Activated T-cell treated with anti-CD3 and anti-CD28 coated beads for 48 hours (primary cell): ENCODE measurements at places on chromosomes 2 and 18.
A peak's percentile ranks its signal among the peaks of the same experiment; 100 is the strongest.

DNA sequence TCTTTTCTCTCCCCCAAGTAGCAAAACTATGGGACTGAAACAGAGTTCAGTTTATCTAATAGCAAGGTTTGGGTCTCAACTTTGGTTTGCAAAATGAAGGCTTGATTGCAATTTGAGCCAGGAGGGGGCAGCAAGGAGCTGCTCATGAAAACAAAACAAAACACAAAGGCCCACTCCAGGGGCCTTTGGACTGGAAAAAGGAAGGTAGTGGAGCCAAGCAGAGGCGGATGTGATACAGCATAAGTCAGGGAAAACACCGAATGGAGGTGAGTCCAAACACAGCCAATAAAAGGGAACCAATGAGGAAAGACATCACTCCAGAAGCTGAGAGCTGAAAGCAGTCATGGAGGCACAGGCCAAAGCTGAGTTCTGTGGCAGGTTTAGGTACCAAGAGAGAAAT is 799.7 kb upstream of the ACVR2A start:
- DNase-seq = peak; percentile 23

- DNase-seq = no peak
These were observed 98.6 kb downstream of the ACTR2 start for GRCh38 chr2:65326276-65326675.

- no peak for DNase-seq
These were observed 295.7 kb downstream of the XIRP2 start for GRCh38 chr2:167183931-167184330.

DNA sequence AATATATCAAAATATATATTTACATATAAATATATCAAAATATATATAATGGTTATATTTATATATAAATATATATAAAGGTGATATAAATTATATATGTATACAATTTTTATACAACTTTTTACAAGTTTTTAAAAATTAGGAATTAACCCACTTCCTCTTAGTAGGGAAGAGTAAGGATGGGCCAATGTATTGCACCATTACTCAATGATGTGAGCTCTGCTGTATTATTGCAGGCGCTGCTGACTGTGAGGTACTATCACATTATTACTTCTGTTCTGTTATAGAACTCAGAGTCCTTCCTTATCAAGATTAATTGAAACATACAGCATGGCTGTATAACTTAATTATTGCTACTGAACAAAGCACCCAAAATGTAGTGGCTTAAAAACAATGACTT is 46.0 kb downstream of the CCDC195 start:
- DNase-seq = no peak

- no peak for DNase-seq
These were observed 123.1 kb downstream of the LRRTM4 start for GRCh38 chr2:77398970-77399600.

- no peak for DNase-seq
These were observed 48.9 kb downstream of the PLEKHA3 start for GRCh38 chr2:178529194-178529593.

- DNase-seq = peak; percentile 18
These were observed 161.6 kb upstream of the TRIB2 start for GRCh38 chr2:12555012-12555645.

DNA sequence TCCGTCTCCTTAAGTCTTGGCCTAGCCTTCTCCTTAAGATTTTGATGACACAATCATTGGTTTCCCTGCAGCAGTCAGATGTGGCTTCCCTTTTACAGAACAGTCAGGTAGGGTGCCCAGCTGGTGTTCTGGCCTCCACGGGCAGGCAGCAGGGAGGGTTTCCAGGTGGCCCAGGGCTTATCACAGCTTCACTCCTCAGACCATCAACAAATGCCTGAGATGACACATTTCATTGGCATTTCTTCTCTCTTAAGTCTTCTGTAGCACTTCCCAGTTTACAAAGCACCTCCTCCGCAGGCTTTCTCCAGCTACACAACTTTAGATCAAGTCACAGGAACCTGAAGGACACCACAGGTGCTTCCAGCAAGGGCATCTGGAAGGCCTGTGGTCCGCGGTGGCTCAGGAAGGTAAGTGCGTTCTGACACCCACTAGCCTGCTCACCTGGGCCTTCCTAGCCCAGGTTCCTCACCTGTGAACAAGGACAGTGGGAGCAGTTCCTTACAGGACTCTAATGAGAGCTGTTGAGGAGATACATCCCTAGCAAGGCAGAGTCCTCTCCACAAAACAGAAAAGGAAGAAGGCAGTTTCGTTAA is 37.6 kb downstream of the PTPN18 start:
- no peak for DNase-seq

GRCh38 chr2:141911485-141912066 is 219.2 kb downstream of the LRP1B start:
- DNase-seq = no peak

GRCh38 chr2:176414641-176415040 is 145.4 kb downstream of the MTX2 start:
- DNase-seq = no peak

- DNase-seq = no peak
These were observed 1051.3 kb upstream of the NRXN1 start for GRCh38 chr2:52083214-52083613.

DNA sequence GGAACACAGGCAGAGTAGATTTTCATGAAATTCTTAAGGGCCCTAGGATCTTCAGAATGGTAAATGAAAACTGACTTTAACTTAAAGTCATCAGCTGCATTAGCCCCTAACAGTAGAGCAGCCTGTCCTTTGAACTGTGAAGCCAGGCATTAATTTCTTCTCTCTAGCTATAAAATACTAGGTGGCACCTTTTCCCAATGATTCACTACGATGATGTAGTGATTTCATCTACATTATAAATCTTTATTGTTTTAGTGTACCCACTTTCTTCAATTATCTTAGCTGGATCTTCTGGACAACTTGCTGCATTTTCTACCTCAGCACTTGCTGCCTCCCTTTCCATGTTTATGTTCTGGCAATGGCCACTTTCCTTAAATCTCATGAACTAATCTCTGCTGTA is 290.5 kb downstream of the NOL4 start:
- DNase-seq = no peak
